ENCODE measurements at places on chromosomes 4 and X.

DNA sequence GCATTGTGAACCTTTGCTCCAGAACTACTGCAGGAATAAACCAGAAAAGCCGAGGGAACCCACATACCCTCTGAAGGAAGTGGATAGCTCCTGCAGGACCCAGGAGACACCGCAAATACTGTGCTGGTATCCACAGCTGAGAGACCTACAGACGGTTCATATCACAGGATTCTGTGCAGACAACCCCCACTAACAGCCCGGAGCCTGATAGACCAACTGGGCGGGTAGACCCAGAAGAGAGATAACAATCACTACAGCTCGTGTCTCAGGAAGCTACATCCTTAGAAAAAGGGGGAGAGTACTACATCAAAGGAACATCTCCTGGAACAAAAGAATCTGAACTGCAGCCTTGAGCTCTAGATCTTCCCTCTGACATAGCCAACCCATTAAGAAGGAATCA, 150.8 kb downstream of the FRAS1 start:
- DNase-seq: no peak

DNA sequence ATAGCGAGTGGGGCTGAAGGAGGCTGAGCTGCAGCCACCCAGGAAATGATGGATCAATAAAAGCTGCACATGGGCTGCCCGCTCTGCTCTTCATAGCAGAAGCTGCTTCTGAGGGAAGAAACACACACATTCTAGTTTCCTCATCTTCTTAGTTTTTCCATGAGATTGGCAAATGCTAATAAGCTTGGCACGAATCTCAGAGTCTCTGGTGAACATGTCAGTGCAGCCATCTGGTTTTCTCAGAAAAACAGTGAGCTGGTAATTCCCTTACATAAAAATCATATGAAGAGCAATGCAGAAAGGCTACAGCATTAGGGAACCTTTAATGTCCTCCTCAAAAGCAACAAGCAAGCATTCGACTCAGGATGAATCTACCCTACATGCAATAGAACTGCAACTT, 69.9 kb downstream of the GATB start:
- DNase-seq: no peak

- DNase-seq: no peak
These were observed 1086.7 kb downstream of the STIM2 start for GRCh38 chr4:27947302-27947701.

- DNase-seq: no peak
These were observed 36.3 kb downstream of the RTL5 start for GRCh38 chrX:72095370-72095769.

GRCh38 chrX:37755025-37755424, 24.8 kb upstream of the CYBB start:
- DNase-seq: no peak

GRCh38 chr4:53121264-53121865, 244.5 kb downstream of the SCFD2 start:
- DNase-seq: no peak

GRCh38 chr4:73988061-73988460, at the start of gene PPBP:
TSS of gene PPBP (minus strand) at chr4:73988190. CDS start at chr4:73988103, 87 bp downstream.
- no peak for DNase-seq

- no peak for DNase-seq
These were observed 21.2 kb upstream of the TBC1D9 start for GRCh38 chr4:140777386-140777785.

DNA sequence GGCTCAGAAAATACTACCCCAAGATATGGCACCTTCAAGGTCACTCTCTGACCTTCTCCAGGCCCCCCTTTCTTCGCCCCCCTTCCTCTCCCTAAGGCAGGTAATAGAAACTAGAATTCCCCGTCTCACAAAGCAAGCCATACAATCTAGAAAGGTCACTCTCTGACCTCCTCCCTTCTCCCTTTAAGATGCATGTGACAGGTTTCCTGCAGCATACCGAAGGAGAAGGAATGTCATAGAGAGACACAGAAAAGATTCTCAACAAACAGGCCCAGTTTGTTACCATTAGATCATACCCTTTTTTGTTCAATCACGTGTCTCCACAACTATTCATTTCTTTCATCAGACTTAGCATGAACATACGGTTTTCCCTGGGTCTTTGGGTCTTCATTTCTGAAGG, 51.2 kb upstream of the RBMXL3 start:
- DNase-seq: no peak

DNA sequence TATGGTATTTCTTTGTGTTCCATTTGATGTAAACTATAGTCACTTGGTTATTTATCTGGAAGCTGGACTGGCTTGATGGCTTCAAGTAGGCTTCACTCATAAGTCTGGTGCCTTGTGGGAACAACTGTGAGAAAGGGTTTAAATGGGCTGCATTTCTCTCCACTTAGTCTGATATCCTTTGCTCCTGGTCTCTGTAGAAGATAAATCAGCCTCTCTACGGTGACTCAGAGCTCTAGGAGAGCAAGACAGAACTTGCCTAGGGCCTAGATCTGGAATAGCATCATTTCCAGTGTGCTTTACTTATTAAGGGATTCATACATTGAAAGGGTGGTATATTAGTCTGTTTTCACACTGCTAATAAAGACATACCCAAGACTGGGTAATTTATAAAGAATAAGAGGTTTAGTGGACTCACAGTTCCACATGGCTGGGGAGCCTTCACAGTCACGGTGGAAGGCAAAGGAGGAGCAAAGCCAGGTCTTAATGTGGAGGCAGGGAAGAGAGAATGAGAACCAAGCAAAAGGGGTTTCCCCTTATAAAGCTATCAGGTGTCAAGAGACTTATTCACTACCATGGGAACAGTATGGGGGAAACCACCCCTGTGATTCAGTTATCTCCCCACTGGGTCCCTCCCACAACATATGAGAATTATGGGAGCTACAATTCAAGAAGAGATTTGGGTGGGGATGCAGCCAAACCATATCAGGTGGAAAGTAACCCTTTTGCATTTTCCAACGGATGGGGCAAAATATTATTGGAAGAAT, 1746.4 kb upstream of the PCDH7 start:
- no peak for DNase-seq

- no peak for DNase-seq
These were observed 71.9 kb upstream of the TFDP3 start for GRCh38 chrX:133290076-133290475.

DNA sequence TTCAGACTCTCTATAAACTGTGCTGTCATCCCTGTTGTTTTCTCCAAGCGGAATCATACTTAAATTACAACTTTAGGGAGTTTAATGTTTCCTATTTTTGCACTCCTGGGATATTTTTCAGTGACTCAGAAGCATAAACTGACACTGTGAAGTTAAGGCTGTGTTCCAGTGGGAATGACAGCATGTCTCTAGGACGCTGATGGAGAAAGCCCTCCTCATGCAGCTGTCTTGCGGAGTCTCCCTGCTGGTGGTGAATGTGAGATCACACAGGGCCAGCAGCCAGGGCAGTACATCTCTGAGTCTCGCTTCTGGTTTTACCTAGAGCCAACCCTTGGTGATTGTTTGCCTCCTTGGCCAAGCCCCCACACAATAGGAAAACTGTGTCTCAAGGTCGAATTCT, 53.3 kb downstream of the NFKB1 start:
- no peak for DNase-seq

GRCh38 chr4:67896421-67897065, 12.7 kb upstream of the TMPRSS11D start:
- no peak for DNase-seq

DNA sequence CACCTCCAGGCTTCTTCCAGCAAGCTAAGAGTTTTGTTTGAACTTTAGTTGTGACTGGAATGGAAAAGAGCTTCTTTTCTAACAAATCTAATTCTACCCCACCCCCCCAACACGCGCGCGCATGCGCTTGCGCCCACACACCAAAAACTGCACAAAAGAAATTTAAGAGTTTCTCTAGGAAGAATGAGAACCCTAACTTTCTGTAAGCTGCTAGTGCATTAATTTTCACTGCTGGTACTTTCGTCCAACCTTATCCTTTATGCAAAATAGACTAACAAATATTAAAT, 9.0 kb upstream of the INTU start:
- DNase-seq: no peak

- DNase-seq: no peak
These were observed 586.9 kb upstream of the NR3C2 start for GRCh38 chr4:149029056-149029651.

- no peak for DNase-seq
These were observed 214.2 kb downstream of the ZNF674 start for GRCh38 chrX:46330981-46331380.

GRCh38 chrX:104270916-104271512, 16.3 kb upstream of the ESX1 start:
- peak; percentile 45 for DNase-seq

DNA sequence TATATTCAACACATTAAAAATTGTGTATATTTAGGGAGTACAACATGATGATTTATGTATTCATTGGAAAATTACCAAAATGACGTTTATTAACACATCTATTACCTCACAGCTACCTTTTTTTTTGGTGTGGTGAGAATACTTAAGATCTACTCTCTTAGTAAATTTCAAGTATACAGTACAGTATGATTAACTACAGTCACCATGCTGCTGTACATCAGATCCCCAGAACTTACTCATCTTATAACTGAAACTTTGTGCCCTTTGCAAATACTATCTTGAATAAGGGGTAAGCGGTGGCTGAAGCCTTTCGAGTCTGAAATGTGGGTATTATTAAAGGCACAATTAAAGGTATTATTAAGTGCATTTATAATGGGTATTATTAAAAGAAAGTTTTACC, 976 bp downstream of the PHKA1 start:
- no peak for DNase-seq

- DNase-seq: no peak
These were observed 38.3 kb downstream of the TKTL1 start for GRCh38 chrX:154333837-154334271.

All from NCI-H2081 treated with DMSO at 0.1 percent for 48 hours (cell line).